ENCODE measurements at places on chromosomes 3 and 15.

GRCh38 chr3:156349111-156349510 is 205.8 kb downstream of the SSR3 start:
- H3K27ac ChIP-seq = no peak overlapping the region
- H3K27me3 ChIP-seq = no peaks in the 10 kb centered on the region
- H3K36me3 ChIP-seq = no peaks in the 10 kb centered on the region
- DNase-seq = no peak
- H3K4me3 ChIP-seq = no peak overlapping the region

- no peaks in the 10 kb centered on the region for H3K27me3 ChIP-seq
- H3K4me1 ChIP-seq = no peaks in the 10 kb centered on the region
- H3K36me3 ChIP-seq = no peaks in the 10 kb centered on the region
- DNase-seq = no peak
Measured at GRCh38 chr3:125402639-125403038, 27.5 kb upstream of the ZNF148 start.

DNA sequence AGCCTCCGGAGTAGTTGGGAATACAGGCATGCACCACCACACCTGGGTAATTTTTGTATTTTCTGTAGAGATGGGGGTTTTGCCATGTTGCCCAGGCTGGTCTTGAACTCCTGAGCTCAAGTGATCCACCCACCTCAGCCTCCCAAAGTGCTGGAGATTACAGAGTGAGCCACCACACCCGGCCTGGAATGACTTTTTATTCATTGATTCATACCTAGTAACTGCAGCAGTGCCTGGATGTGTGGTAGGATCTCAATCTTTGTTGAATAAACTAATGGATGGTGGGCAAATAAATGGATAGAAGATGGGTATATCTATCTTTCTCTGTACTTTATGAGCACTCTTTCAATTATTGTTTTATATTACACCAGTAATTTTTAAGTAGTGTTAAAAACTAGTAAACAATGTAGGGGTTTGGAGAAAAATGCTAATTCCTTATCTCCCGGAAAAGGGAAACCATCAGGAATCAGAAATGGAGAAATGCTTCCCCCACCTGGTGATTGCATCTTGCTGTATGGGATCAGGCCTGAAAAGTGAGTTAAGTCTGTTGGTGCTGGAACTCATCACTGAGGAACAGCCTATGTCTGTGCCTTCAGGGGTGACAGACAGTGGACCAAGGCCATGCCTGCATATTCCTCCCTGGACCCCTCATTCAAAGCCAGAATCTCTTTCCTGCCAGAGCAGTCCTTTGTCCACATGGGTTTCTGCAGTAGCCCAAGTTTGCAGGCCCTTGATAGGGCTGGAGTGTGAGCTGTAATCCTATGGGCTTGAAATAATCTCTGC is 161.0 kb upstream of the CTDSPL start:
- H3K27ac ChIP-seq = no peak overlapping the region
- no peaks in the 10 kb centered on the region for H3K4me1 ChIP-seq
- H3K4me3 ChIP-seq = no peak overlapping the region
- no peaks in the 10 kb centered on the region for H3K27me3 ChIP-seq

- H3K36me3 ChIP-seq = no peaks in the 10 kb centered on the region
- no peak for DNase-seq
- no peaks in the 10 kb centered on the region for H3K27me3 ChIP-seq
- H3K27ac ChIP-seq = no peak overlapping the region
- no peaks in the 10 kb centered on the region for H3K4me1 ChIP-seq
- no peak overlapping the region for H3K4me3 ChIP-seq
Measured at GRCh38 chr15:60865507-60865906, 363.6 kb downstream of the RORA start.

DNA sequence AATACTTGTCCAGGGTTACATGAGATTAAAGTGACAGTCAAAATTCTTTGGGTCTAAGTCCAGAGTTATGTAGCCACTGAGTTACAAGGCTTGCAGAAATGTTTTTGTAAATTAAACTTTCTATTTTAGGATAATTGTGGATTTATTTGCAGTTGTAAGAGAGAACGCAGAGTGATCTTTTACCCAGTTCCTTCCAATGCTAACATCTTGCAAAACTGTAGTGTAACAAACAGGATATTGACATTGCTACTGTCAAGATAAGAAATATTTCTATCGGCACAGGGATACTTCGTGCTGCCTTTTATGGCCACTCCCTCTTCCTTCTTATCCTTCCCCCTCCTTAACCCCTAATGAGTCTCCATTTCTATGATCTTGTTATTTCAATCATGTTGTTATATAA is 1022.9 kb downstream of the MCTP2 start:
- no peaks in the 10 kb centered on the region for H3K4me1 ChIP-seq
- DNase-seq = no peak
- no peaks in the 10 kb centered on the region for H3K36me3 ChIP-seq
- no peak overlapping the region for H3K27ac ChIP-seq
- H3K27me3 ChIP-seq = no peaks in the 10 kb centered on the region
- H3K4me3 ChIP-seq = no peak overlapping the region

- no peaks in the 10 kb centered on the region for H3K27me3 ChIP-seq
- no peak for DNase-seq
- H3K4me1 ChIP-seq = no peaks in the 10 kb centered on the region
- H3K36me3 ChIP-seq = no peaks in the 10 kb centered on the region
- H3K4me3 ChIP-seq = no peak overlapping the region
- H3K27ac ChIP-seq = no peak overlapping the region
Measured at GRCh38 chr3:55746808-55747413, 259.8 kb upstream of the WNT5A start.

DNA sequence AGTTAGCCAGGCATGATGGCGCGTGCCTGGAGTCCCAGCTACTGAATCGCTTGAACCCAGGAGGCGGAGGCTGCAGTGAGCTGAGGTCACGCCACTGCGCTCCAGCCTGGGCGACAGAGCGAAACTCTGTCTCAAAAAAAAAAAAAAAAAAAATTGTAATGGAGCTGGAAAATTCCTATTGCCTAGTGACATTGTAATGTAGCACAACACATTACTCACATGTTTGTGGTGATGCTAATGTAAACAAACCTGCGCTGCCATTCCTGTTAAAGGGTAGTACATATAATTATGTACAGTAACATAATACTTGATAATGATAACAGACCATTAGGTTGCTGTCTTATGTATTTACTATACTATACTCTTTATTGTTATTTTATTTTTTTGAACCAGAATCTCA is 39.1 kb downstream of the KNL1 start:
- no peaks in the 10 kb centered on the region for H3K36me3 ChIP-seq
- no peak overlapping the region for H3K27ac ChIP-seq
- no peaks in the 10 kb centered on the region for H3K4me1 ChIP-seq
- no peak for DNase-seq
- H3K4me3 ChIP-seq = no peak overlapping the region

GRCh38 chr15:48712546-48712945 is 67.0 kb upstream of the FBN1 start:
- no peaks in the 10 kb centered on the region for H3K4me1 ChIP-seq
- DNase-seq = no peak
- H3K4me3 ChIP-seq = no peak overlapping the region
- H3K27me3 ChIP-seq = no peaks in the 10 kb centered on the region
- H3K27ac ChIP-seq = no peak overlapping the region
- no peaks in the 10 kb centered on the region for H3K36me3 ChIP-seq

DNA sequence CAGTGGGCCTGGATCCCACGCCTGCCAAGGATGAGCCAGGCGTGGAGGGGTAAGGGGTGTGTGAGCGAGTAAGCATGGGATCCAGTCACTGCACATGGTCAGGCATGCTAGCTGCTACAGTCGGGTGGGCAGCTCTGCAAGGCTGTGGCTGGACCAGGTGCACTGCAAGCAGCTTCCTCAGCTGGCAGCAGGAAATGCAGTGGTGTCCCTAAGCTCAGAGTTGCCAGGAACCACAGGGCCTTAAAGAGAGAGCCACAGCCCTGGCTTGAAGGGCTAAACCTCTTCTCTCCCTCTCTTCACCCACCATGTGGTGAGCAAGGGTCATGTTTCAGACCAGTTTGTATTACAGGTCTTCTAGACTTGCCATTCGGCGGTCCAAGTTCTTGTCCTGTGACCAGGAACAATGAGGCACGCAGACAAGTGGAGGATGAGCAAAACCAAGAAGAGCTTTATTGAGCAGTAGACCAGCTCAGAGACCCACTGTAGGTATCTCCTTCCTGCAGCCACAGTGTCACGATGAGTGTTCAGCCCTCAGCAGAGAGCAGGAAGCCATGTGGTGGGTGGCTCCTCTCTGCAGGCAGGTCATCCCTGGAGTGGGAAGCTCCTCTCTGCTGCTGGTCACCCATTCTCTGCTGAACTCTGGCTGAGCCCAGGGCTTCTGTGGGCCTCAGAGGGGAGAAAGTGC is 511.9 kb downstream of the PYDC2 start:
- no peaks in the 10 kb centered on the region for H3K27me3 ChIP-seq
- H3K4me3 ChIP-seq = no peak overlapping the region
- no peaks in the 10 kb centered on the region for H3K36me3 ChIP-seq
- H3K4me1 ChIP-seq = no peaks in the 10 kb centered on the region

- H3K4me1 ChIP-seq = no peaks in the 10 kb centered on the region
- H3K27ac ChIP-seq = no peak overlapping the region
- no peak for DNase-seq
- no peak overlapping the region for H3K4me3 ChIP-seq
Measured at GRCh38 chr3:108462899-108463298, 47.5 kb downstream of the MYH15 start.

DNA sequence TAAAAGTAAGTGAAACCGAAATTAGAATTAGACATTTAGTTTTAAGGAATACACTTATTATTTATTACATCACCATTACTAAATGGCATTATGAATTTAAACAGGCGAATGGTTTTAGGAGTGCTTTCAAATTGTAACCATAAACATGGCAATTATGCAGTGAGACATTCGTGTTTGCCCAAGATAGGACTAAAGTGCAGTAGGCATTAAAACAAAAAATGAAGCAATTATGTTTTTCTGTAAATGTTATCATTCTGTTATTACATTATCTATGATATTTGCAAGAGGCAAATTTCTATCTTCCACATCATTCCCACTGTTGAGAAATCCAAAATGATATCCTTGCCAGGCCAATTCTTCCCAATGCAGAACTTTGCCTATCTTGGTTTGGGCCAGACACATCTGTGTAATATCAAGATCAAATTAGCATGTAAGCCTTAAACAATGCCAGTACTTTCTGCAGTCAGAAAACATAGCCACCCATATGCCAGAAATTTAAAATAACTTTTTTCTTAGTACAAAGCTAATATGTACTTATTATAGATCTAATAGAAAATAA is 156.9 kb downstream of the ATP8B4 start:
- H3K4me1 ChIP-seq = no peaks in the 10 kb centered on the region
- DNase-seq = no peak
- H3K27ac ChIP-seq = no peak overlapping the region
- no peak overlapping the region for H3K4me3 ChIP-seq

DNA sequence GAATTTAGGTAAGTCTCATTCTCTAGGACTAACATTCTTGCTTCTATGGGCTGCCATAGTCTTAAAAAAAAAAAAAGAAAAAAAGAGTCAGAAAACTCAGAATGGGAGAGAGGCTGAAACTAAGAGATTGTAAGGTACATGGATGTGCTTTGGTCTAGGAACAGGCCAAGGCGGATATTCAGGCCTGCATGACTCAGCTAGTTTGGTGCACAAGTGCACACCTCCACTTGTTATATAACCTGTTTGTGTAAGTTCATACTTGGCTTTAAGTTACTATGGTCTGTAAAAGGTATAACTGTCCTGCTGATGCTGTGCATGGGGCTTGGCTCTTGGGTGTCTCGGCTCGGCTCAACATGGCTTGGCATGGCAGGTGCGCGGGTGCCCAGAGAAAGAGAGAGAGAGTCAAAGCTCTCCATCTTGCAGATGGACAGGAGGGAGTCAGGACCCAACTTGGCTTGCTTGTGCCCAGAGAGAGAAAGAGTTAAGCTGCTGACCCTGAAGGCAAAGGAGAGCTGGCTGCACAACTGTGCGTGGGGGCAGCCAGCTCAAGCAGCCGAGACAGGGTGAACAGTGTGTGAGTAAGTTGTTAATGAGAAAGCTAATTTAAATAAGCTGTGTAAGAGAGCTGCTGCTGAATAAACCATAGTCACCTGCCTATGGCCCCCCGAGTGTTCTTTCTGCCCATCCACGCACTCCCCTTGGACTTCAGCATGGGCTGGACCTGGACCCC is 31.4 kb upstream of the CHRNB4 start:
- DNase-seq = no peak
- H3K4me1 ChIP-seq = peaks cover 24% of the 10 kb centered on the region
- peaks cover 6% of the 10 kb centered on the region for H3K27me3 ChIP-seq
- H3K27ac ChIP-seq = no peak overlapping the region
- H3K4me3 ChIP-seq = no peak overlapping the region
- no peaks in the 10 kb centered on the region for H3K36me3 ChIP-seq

- H3K36me3 ChIP-seq = no peaks in the 10 kb centered on the region
- no peaks in the 10 kb centered on the region for H3K4me1 ChIP-seq
- DNase-seq = no peak
- H3K27me3 ChIP-seq = no peaks in the 10 kb centered on the region
- H3K27ac ChIP-seq = no peak overlapping the region
Measured at GRCh38 chr3:5014391-5014790, 35.2 kb downstream of the BHLHE40 start.

- no peak for DNase-seq
- no peaks in the 10 kb centered on the region for H3K4me1 ChIP-seq
- no peak overlapping the region for H3K27ac ChIP-seq
- H3K27me3 ChIP-seq = no peaks in the 10 kb centered on the region
- H3K36me3 ChIP-seq = no peaks in the 10 kb centered on the region
Measured at GRCh38 chr3:40079203-40079846, 230.2 kb upstream of the EIF1B start.

DNA sequence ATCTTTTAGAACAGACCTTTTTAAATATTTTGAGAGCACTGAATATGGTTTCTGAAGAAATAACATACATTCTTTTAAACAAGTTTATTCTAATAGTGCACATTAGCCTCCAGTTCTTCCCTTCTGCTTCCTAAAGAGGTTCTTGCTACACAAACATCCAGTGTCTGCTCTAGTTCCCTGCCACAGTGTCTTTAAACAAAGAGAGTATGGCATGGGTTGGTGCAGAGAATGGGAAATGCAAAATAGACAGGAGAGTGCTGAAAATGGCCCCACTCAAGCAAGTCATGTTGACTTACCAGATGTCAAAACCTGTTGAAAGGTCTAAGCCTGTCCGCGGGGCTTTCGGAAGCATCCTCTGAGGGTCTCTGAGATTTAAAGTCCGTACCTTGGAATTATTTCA is 72.1 kb upstream of the RPL35A start:
- peaks cover 4% of the 10 kb centered on the region for H3K4me1 ChIP-seq
- peaks cover 5% of the 10 kb centered on the region for H3K27me3 ChIP-seq
- H3K36me3 ChIP-seq = peaks cover 30% of the 10 kb centered on the region
- DNase-seq = no peak
- no peak overlapping the region for H3K27ac ChIP-seq

DNA sequence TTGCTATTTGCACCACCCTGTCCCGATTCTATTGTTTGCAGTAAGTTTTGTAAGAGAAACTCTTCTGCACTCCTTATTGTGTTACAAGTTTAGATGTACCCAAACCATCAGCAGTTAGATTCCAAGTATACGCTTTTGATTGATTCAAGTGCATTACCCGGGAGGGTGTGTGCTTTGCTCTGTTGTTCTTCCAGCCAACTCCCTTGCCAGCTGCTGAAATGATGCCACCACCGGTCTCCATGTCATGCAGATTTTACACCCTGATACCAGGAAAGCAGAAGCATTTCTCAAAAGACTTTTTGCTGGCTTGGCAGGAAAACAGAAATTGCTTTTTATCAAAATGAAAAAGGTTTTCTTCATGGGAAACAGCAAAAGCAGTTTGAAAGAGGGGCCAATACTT is 1006.6 kb upstream of the CFAP20DC start:
- H3K4me1 ChIP-seq = no peaks in the 10 kb centered on the region
- no peak for DNase-seq
- H3K27ac ChIP-seq = no peak overlapping the region
- no peak overlapping the region for H3K4me3 ChIP-seq
- H3K27me3 ChIP-seq = no peaks in the 10 kb centered on the region

- no peaks in the 10 kb centered on the region for H3K36me3 ChIP-seq
- DNase-seq = no peak
- H3K27me3 ChIP-seq = no peaks in the 10 kb centered on the region
- no peaks in the 10 kb centered on the region for H3K4me1 ChIP-seq
- no peak overlapping the region for H3K27ac ChIP-seq
Measured at GRCh38 chr3:60552581-60552980, 698.7 kb downstream of the FHIT start.

Measured in H1 (cell line).